Activated CD4-positive, CD25-positive, alpha-beta regulatory T cell treated with anti-CD3 and anti-CD28 coated beads, Interleukin-2, amount 50 U/mL, for 24 hours (primary cell): ENCODE measurements at places on chromosomes 3 and 15.
A peak's percentile ranks its signal among the peaks of the same experiment; 100 is the strongest.

GRCh38 chr15:77564341-77564740 lies 68.4 kb downstream of the LINGO1 start:
- ATAC-seq, result no peak

DNA sequence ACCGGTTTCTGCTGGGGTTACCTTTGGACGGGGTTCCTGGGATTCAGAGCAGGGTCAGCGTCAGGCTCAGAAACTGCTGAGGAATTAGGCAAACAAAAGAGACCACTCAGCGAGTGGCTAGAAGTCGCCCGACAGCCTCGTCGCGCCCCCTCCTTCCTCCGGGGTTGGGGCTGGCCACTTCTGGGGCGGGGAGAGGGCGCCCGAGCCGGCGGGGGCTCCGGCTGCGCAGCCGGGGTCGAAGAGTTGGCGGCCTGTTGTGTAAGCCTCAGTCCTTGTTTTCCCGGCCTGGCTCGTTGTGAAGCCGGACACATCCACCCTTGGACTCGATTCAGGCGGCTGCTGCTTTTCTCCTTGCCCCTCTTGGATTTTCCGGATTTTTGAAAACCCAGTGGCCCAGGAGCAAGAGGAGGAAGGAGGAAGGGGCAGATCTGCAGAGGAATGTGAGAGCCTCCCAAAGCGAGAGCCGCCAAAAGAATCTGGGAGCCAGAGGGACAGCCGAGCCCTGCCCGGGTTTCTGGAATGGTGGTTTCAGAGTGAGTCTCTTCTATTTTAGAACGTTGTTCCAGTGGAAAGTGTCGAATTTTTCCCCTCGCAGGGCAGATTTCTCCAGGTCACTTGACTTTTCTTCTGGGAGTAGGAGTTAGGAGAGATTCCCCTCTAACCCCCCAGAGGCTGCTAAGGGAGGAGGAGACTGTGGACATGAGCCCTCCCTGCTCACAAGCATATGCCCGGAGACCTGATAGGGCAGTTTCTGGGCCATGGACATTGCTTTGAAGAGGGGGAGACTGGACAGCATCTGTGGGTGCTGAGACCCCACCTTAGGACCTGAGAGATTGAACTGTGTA lies 666 bp downstream of the SNX33 start:
- ATAC-seq, result no peak

- no peak for ATAC-seq
These were observed 131.1 kb upstream of the NSMCE3 start for GRCh38 chr15:29400701-29401100.

DNA sequence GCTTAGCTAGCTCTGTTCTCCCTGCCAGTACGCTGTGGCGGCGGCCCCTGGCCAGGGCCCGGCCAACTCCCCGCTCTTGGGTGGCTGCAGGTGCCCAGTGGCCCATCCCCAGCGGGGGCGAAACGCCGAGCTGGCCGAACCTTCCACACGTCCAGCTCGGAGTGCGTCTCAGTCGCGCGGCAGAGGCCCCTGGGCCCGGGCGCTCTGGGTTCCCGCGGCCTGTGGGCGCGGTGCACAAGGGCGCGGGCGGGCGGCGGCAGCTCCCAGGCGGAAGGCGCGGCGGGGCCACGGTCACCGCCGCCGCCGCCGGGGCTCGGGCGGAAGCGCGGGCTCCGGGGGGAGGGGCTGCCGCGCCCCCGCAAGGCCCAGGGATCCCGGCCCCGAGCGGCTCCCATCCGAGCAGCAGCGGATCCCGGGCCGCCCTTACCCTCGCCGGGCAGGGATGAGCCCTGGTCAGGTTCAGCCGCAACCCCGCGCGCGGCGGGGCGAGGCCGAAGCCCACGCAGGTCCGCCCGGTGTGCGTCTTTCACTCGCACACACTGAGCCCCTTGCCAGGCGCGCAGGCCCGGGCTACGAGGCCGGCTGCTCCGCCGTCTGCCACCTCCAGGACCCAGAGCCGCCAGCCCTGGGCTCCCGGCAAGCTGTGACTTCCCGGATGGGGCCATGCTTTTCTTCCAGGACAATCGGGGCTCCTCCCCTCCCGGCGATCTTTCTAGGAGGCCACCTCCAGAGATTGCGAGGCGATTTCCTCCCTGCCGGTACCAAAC lies 54.2 kb downstream of the CCDC54 start:
- peak; percentile 67 for ATAC-seq

DNA sequence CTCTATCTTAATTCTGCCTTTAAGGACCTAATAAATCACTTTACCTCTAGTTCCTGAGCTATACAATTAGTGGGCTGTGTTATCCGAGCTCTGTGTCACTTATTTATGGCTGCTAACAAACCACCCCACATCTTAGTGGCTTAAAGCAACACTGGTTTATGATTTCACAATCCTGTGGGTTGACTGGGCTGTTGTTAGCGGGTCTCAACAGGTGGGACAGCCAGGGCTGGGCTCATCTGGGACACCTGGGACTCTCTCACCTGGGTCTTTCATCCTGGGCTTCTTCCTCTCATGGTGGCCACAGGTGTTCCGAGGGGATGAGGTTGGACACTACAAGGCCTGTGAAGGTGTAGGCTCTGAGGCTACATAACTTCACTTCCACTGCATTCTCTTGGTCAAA lies 35.8 kb upstream of the CHST2 start:
- no peak for ATAC-seq

GRCh38 chr3:149415484-149415883 lies 38.0 kb upstream of the TM4SF1 start:
- no peak for ATAC-seq

- ATAC-seq, result no peak
These were observed 224.0 kb downstream of the GREM1 start for GRCh38 chr15:32941823-32942222.

GRCh38 chr15:38069511-38070011 lies 135.1 kb downstream of the TMCO5A start:
- ATAC-seq, result peak; percentile 67

- ATAC-seq, result no peak
These were observed 97.3 kb downstream of the DAPK2 start for GRCh38 chr15:63948971-63949370.

DNA sequence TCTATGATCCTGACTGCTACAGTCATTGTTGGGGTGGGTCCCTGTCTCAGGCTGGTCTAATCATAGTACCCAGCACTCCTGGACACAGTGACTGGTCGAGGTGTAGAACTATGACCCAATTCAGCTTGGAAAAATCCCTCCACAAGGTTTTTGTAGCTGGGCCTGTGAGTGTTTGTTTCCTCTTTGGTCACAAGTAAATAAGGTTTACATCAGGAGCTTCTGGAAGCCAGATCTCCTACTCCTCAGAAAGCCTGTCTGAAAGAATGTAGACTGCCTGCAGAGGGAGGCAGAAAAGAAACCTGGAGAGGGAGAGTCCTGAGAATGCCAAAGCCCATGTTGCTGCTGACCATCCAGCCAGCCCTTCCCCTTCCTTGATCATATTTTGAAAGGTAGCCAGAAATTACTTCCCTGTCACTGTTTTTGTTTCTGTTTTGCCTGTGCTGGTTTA lies 123.2 kb downstream of the RAP2B start:
- ATAC-seq, result no peak

DNA sequence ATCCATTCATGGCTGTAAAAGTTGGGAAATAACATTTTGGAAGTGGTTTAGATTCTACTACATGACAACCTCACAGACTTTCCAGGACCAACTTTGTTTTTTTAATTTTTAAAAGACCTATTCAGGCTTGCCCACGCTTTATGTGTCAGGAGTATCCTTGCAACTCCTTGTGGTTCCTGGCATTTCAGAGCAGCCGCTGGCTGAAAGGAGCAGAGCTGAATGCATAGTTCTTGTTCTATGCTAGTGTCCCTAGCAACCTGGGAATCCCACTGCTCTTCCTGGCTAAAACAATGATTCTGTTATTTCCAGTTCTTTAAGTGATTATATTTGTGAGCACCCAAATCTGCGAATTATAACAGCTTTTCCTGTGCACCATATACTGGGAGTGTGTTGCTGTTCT lies 34.9 kb downstream of the CP start:
- no peak for ATAC-seq

GRCh38 chr15:40941528-40942336 lies 11.5 kb upstream of the CHAC1 start:
- peak; percentile 82 for ATAC-seq

GRCh38 chr3:37444696-37445095 lies 270.3 kb upstream of the LRRFIP2 start:
- ATAC-seq, result no peak

GRCh38 chr3:42184651-42185443 lies 81.1 kb downstream of the CCK start:
- no peak for ATAC-seq

- peak; percentile 48 for ATAC-seq
These were observed 753 bp downstream of the ITGB5 start for GRCh38 chr3:124886168-124887056.

- no peak for ATAC-seq
These were observed 1.1 kb downstream of the FAM131A start for GRCh38 chr3:184338511-184338945.

GRCh38 chr3:55246033-55246432 lies 241.1 kb downstream of the WNT5A start:
- ATAC-seq, result no peak

GRCh38 chr15:55334371-55334770 lies 15.3 kb downstream of the PIGB start:
- ATAC-seq, result no peak

- no peak for ATAC-seq
These were observed 23.7 kb upstream of the PRTG start for GRCh38 chr15:55766676-55767075.

DNA sequence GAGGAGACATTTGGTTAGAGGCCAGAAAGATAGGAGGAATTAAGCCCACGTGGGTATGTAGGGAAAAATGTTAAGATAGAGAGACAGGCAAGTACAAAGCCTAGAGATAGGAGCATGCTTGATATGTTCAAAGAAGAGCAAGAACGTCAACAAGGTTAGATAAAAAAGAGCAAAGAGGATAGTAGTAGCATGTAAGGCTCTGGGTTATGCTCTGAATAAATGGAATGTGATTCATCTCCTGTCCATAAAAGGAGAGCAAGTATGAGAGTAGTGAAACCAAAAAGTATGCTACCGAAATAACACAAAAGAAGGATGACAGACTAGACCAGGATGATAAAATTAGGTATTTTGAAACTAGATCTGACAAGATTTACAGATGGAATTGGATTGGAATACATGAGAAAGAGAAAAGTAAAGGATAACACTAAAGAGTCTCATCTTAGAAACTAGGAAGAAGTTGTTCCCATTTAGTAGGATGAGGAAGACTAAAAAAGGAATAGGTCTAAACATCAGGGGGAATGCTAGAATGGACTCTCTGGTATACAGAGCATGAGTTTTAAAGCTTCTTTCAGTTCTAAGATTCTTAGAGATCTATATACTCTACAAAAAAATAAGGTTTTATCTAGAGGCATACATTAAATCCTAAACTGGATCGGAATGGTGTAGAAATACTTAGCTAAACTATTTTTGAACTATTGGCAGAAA lies 59.1 kb downstream of the TRPM7 start:
- no peak for ATAC-seq

GRCh38 chr3:182384221-182384620 lies 409.1 kb upstream of the ATP11B start:
- no peak for ATAC-seq

DNA sequence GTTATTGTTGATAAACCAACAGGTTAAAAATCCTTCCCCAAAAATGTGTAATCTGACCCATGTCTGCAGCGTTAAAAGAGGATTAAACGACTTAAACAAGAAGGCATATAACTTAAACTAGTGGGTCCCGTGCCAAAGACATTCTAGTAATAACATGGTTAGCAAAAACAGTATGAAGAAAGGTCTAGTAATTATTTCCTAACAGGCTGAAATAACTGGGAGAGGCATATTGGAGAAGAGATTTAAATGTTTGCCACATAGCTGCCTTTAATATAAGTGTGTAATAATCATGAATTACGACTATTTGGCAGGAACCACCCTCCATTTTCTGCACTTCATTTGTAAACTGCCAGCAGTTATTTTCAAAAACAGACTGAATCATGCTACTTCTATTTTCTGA lies 67.7 kb upstream of the CSPG5 start:
- ATAC-seq, result no peak
